ENCODE measurements at places on chromosomes 13 and 19.

DNA sequence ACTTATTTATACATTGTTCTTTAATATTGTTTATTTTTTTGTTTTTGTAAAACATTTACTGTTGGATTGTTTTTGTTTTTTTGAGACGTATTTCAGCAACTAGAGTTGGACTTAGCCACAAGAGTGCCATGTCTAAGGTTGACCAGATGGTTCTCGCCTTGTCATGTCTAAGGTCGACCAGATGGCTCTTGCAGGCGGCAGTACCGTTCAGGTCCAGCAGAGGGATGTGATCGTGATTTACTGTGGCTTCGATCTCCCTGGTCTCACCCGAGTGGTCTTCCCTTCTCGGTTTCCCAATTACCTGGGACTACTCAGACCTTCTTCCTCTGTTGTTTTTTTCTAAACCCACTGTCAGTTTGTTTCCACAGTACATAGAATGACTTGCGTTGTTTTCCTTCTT, 1438.6 kb downstream of the UQCRFS1 start:
- H3K27me3 ChIP-seq, result peaks cover 2% of the 10 kb centered on the region
- peaks cover 96% of the 10 kb centered on the region for H3K36me3 ChIP-seq
- no peaks in the 10 kb centered on the region for H3K4me1 ChIP-seq

- H3K4me3 ChIP-seq, result peak overlapping the region; percentile 7
- H3K27ac ChIP-seq, result peak overlapping the region; percentile 72
- peaks cover 62% of the 10 kb centered on the region for H3K4me1 ChIP-seq
- peaks cover 31% of the 10 kb centered on the region for H3K36me3 ChIP-seq
- peaks cover 4% of the 10 kb centered on the region for H3K27me3 ChIP-seq
- DNase-seq, result peak; percentile 82
Measured at GRCh38 chr13:101523154-101524131, 71.0 kb downstream of the ITGBL1 start.

- peak; percentile 33 for DNase-seq
- peaks cover 39% of the 10 kb centered on the region for H3K4me1 ChIP-seq
- peaks cover 31% of the 10 kb centered on the region for H3K36me3 ChIP-seq
Measured at GRCh38 chr19:18832306-18833140, 764 bp downstream of the UPF1 start.

DNA sequence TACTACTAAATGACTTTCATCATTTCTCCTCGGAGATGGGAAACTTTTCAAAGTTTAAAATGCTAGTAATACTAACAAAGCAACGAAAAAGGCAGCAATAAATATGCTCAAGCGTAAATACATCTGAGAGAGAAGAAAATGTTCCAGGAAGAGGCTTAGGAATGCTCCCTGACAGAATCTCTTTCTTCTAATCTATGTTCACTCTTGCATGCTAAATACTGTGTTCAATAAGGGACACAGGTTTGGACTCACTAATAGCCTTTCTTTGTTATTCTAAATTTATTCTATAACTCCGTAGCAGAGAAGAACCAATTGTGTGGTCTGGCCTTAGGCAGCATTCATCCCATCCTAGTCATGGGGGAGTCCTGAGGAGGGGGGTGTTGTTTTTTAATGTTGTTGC, 823.0 kb downstream of the PCDH9 start:
- H3K4me3 ChIP-seq, result no peak overlapping the region
- H3K4me1 ChIP-seq, result peaks cover 27% of the 10 kb centered on the region
- no peak overlapping the region for H3K27ac ChIP-seq
- no peak for DNase-seq

DNA sequence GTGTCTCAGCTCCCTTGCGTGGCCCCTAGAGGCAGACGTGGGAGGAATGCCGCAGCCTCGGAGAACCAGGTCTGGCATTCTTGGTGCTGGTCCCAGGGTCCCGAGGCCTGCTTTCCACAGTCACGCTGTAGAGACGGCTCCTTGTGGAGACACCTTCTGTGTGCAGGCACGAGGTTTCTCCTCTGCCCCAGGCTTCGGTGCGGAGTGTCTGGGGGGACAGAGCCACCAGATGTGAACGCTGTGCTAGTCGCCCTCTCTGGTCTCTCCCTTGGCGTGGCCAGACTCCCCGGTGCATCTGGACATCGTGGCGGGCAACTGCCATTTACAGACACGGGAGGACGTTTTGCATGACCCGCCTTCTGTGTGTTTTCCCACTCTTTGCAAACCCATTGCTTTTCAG, 7.5 kb upstream of the TMEM255B start:
- H3K27ac ChIP-seq, result no peak overlapping the region
- no peak for DNase-seq
- H3K4me3 ChIP-seq, result no peak overlapping the region

DNA sequence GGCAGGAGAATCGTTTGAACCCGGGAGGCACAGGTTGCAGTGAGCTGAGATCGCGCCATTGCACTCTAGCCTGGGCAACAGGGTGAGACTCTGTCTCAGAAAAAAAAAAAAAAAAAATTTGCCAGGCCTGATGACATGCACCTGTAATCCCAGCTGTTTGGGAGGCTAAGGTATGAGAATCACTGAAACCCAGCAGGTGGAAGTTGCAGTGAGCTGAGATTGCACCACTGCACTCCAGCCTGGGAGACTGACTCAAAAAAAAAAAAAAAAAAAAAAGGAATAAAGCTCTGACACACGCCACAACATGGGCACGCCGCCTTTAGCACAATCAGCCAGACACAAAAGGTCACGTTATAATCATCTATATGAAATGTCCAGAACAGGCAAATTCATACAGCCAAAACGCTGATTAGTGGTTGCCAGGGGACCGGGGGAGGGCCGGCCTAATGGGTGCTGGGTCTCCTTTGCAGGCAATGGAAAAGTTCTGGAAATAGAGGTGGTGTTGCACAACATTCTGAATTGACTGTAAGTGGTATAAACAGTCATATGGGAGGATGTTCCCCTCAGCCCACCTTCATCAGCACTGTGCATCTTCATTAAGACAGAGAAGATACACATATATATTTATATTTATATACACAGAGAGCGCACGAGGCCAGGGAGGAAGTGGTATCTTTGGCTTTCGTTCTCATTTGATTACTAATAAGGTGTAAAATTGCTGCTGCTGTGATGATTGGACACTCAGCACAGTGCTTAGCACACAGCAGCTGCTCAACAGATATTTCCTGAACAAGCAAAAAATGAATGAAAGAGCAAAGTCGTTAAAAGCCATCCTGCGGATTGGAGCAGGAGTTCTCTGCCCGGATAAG, 3.8 kb downstream of the HSPBP1 start:
- no peak overlapping the region for H3K27ac ChIP-seq
- peaks cover 2% of the 10 kb centered on the region for H3K27me3 ChIP-seq
- peaks cover 22% of the 10 kb centered on the region for H3K36me3 ChIP-seq
- H3K4me1 ChIP-seq, result peaks cover 18% of the 10 kb centered on the region
- no peak overlapping the region for H3K4me3 ChIP-seq

GRCh38 chr13:94329277-94329676, 150.2 kb downstream of the DCT start:
- H3K4me1 ChIP-seq, result peaks cover 49% of the 10 kb centered on the region
- no peaks in the 10 kb centered on the region for H3K27me3 ChIP-seq
- peak overlapping the region; percentile 27 for H3K4me3 ChIP-seq
- no peak for DNase-seq

DNA sequence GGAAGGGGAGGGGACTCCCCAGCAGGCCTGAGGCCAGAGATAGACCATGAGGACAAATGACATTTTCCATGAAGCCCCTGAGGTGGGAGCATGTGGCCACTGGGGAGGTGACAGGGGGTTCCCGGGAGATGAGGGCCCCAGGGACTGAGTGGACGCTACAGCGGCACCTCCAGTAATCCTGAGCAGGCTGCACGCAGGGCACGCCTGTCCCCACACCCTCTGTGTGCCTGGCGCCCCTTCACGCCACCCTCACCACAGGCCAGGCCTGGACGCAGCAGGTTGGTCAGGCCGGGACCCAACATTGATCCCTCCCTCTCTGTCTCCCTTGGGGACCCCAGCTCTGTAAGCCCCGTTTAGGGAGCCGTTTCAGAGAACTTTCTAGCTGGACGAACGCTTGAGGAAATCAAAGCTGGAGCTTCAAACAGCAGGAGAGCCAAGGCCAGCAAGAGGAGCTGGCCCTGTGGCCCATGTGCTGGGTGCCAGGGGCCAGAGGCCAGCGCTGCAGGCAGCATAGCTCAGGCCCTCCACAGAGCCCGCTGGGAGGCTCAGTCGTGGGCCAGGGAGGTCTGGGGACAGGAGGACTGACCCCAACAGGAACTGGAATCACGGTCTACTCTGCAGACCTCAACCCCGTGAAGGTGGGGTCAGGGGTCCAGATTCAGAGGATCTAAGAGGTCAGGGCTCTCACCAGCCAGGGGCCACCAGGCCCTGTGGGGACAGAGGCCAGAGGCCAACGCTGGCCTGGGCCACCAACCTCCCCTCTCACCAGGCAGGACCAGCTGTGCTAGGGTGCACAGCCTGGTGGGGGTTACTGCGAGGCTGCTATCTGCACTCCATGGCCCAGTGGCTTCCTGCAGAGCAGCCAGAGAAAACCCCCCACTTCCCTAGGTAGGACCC, 14.6 kb downstream of the LSM4 start:
- H3K4me1 ChIP-seq, result peaks cover 20% of the 10 kb centered on the region
- peaks cover 1% of the 10 kb centered on the region for H3K27me3 ChIP-seq
- H3K4me3 ChIP-seq, result no peak overlapping the region

DNA sequence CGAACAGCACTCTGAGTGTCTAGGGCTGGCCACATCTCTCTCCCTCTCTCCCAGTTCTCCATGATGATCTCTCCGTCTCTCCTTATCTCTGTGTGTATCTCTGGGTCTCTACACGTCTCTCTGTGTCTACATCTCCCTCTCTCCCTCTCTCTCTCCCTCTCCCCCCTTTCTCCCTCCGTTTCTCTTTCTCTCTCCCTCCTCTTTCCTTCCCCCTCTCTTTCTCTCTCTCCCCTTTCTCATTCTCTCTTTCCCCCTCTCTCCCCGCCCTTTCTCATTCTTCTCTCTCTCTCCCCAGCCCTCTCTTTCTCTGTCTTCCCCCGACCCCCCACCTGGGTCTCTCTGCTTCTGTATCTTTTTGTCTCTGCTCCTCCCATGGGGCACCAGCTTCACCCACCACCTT, 21.3 kb upstream of the TNFAIP8L1 start:
- DNase-seq, result no peak
- H3K4me3 ChIP-seq, result no peak overlapping the region
- H3K27me3 ChIP-seq, result peaks cover 33% of the 10 kb centered on the region
- no peaks in the 10 kb centered on the region for H3K4me1 ChIP-seq
- H3K27ac ChIP-seq, result no peak overlapping the region
- no peaks in the 10 kb centered on the region for H3K36me3 ChIP-seq

DNA sequence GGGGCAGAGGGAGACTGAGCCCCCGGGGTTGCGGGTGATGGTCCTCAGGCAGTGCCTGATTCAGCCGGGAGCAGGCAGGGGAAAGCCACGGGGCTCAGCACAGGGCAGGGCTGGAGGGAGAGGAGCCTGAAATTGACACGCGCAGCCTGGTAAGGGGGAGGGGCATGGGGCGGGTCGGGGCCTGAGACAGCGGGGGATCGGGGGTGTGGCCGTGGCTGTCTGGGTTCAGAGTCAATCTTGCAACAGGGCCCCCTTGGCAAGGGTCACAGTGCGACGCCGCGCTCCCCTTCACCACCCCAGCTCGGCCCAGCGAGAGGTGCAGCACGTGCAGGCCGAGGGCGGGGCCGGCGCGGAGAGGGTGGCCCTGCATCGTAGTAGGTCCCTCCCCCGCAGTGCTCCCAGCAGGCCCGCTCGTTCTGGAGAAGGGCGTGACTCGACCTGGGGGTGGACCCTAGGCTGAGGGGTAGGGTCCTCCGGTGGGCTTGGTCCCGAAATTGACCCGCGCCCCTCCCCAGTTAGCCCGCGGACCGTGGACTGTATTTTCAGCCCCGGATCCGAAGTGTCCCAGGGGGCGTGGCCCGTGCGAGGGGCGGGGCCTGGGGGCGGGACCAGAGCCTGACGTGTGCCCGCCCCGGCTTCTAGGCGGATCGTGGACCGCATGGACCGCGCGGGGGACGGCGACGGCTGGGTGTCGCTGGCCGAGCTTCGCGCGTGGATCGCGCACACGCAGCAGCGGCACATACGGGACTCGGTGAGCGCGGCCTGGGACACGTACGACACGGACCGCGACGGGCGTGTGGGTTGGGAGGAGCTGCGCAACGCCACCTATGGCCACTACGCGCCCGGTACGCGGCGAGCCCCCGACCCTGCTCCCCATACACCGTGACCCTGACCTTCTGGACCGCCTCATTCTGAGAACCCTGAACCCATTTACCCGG, 6.0 kb downstream of the RCN3 start:
- peaks cover 25% of the 10 kb centered on the region for H3K36me3 ChIP-seq
- peak overlapping the region; percentile 70 for H3K27ac ChIP-seq
- peaks cover 9% of the 10 kb centered on the region for H3K27me3 ChIP-seq
- H3K4me3 ChIP-seq, result peak overlapping the region; percentile 69

DNA sequence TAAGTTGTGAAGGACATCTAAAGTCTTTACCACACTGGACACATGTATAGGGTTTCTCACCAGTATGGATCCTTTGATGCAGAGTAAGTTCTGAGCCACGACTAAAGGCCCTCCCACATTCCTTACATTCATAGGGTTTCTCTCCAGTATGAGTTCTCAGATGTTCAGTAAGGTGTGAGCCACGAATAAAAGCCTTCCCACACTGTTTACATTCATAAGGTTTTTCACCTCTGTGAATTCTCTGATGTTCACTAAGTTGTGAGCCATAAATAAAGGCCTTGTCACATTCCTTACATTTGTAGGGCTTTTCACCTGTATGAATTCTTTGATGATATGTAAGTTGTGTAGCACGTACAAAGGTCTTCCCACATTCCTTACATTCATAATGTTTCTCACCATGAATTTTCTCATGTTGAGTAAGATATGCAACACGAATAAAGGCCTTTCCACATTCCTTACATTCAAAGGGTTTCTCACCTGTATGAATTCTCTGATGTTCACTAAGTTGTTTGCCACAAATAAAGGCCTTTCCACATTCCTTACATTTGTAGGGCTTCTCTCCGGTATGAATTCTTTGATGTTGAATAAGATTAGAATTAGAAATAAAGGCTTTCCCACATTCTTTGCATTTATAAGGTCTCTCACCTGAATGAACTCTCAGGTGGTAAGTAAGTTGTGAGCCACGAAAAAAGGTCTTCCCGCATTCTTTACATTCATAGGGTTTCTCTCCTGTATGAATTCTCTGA, 29.8 kb downstream of the ZNF571 start:
- no peak for DNase-seq
- peaks cover 68% of the 10 kb centered on the region for H3K36me3 ChIP-seq
- no peak overlapping the region for H3K4me3 ChIP-seq
- no peaks in the 10 kb centered on the region for H3K4me1 ChIP-seq
- H3K27me3 ChIP-seq, result no peaks in the 10 kb centered on the region
- no peak overlapping the region for H3K27ac ChIP-seq

GRCh38 chr13:111790621-111791020, 276.3 kb upstream of the SOX1 start:
- H3K4me3 ChIP-seq, result no peak overlapping the region
- H3K36me3 ChIP-seq, result no peaks in the 10 kb centered on the region
- DNase-seq, result no peak
- H3K27me3 ChIP-seq, result no peaks in the 10 kb centered on the region
- H3K4me1 ChIP-seq, result no peaks in the 10 kb centered on the region

DNA sequence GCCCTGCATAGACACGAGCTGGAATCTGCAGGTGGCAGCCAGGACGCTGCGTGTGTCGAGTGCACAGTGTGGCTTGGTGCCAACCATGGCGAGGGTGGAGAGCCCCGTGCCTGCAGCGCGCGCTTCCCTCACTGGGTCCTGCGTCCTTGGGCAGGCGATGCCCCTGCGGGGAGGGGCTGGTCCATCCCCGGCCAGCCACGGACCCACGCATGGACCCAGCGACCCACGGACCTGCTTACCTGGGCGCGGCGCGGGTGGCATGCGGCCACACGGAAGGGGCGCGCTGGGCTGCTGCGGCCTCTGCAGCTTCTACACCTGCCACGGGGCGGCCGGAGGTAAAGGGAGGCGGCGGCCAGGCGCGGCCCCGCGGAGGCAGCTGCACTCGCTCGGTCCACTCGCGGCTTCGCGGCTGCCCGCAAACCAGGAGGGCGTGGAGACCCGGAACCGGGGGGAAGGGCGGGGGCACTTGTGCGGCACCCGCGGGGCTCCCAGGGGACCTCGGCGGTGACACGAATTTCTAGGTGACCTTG, 569 bp upstream of the MCF2L start:
- no peaks in the 10 kb centered on the region for H3K36me3 ChIP-seq
- peaks cover 6% of the 10 kb centered on the region for H3K4me1 ChIP-seq
- peaks cover 56% of the 10 kb centered on the region for H3K27me3 ChIP-seq

Measured in HFFc6 (cell line).